ENCODE measurements at places on chromosomes 5 and 9.

GRCh38 chr5:123671042-123671441, 159.1 kb downstream of the CSNK1G3 start:
- peak; percentile 37 for DNase-seq

DNA sequence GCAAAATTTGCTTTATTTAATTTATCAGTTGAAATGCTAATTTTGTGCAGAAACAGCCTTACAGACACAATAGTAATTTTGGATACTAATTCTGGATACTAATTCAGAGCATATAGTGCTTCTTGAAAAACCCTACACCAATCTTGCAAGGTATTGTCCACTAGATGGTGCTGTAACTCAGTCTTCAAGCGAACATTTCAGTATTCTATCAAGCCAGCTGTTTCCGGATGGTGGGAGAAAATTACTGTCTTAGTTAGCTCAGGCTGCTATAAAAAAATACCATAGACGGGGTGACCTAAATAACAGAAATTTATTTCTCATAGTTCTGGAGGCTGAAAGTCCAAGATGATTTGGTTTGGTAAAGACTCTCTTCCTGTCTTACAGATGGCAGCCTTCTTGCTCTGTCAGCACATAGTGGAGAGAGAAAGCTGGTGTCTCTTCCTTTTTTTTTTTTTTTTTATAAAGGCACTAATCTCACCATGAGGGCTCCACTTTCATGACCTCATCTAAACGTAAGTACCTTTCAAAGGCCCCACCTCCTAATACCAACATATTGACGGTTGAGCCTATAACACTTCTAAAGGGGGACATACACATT, 1306.5 kb upstream of the CDH9 start:
- no peak for DNase-seq

GRCh38 chr9:133307301-133307700, 28.7 kb downstream of the SURF6 start:
- no peak for DNase-seq

DNA sequence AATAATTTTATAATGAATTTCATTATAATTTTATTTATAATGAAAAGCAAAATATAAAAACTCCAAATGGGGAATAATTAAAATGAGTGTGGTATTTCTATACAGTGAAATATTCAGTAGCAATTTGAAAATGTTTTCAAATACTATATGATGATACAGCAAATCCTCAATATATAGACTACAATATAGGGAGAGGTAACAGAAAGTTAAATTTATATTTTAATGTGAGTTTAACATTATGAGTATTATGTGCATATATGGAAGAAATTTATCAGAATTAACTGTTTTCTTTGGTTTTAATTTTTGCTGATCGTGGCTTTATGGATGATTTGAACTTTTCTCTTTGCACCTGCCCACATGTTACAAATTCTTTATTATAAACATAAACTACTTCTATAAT, 500.9 kb upstream of the ARRDC3 start:
- no peak for DNase-seq

GRCh38 chr5:95748133-95748532, 17.0 kb downstream of the RHOBTB3 start:
- no peak for DNase-seq

GRCh38 chr9:23582836-23583235, 243.2 kb downstream of the ELAVL2 start:
- DNase-seq: no peak

GRCh38 chr5:139251281-139251687, 42.3 kb upstream of the MATR3 start:
- DNase-seq: peak; percentile 30

- DNase-seq: no peak
These were observed 2.4 kb downstream of the FAM200C start for GRCh38 chr5:160397492-160397891.

- DNase-seq: no peak
These were observed at the start of gene HMCN2 for GRCh38 chr9:130265431-130266235. HMCN2 (plus strand) TSS chr9:130265760; CDS start chr9:130265879, 119 bp downstream.

- no peak for DNase-seq
These were observed 128.0 kb downstream of the MPDZ start for GRCh38 chr9:13151489-13151888.
